ENCODE measurements at places on chromosomes 16 and 17.

DNA sequence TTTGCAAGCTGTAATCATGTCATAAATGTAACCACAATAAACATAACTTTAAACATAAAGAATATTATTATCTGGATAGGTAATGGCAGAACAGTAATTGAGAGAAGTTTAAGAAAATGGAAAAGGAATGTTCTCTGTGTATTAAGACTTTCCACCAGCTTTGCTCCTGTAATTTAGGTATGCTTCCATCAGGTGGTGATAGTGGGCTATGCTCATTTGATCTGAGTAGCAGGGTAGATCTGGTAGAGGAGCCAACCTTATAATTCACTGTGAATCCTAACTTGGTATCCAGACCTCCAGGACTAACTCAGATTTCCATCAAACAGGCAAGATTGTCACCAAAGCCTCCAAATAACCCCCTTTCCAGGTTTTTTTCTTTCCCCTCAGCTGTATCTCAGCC lies 137.9 kb upstream of the ZKSCAN2 start:
- DNase-seq = no peak

DNA sequence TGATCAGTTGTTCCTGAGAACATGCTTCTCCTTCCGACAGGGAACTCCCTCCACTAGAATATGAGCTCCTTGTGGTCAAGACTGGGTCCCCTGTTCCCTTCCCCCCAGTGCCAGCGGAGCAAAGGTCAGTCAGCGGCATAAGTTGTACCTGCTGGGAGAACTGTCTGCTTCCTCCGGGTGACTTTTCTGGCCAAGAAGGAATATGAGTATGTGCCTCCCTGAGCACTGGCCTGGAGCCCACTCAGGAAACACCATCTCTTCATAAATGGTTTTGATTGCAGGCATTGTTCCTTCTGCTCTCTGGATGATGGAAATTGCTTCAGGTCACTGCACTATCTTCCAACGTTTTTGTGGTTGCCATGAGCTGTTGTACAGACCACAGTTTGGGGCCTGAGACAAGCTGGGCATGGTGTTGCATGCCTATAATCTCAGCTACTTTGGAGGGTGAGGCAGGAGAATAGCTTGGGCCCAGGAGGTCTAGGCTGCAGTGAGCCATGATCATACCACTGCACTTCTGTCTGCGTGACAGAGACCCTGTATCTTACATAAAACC lies 2.9 kb upstream of the P4HB start:
- no peak for DNase-seq

- no peak for DNase-seq
Measured at GRCh38 chr17:75983501-75984181, 4.6 kb downstream of the TEN1 start.

GRCh38 chr16:13439766-13440165 lies 480.2 kb upstream of the ERCC4 start:
- DNase-seq = no peak

GRCh38 chr16:86585821-86586611 lies 7.7 kb downstream of the FOXL1 start:
- no peak for DNase-seq

DNA sequence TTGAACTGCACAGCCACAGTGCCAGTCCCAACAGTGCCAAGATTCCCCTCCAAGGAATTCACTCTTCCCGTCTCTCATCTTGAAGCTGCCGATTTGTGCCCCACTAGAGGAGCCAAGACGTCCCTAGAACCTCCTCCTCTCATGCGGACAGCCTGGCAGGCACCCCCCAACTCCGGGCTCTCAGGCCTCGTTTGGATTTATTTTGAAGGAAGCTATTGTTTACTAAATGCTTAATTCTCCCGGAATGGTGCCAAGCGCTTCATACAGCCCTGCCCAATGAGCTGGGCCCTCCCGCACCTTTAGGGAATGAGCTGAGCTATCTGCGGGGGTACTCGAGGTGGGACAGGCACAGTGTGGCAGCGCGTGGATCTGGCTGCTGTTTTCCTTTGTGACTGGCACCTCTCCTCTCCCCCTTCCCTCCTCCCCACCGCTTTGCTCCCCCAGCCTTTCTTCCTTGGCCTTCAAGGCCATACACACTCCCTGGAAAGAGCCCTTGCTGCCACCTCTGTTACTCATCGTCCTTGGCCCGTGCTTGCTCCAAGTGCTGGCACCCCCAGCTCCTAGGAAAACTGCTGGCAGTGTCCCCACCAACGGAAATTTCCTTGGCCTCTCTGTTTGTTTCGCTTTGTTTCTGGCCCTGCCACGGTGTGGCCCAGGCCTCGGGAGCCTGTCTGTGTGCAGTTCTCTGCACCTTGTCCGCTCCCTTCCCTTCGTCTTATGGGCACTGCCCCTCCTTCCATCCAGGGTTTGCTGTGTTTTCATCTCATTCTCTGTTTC lies 49.9 kb upstream of the CDR2 start:
- no peak for DNase-seq

GRCh38 chr16:17321824-17322223 lies 148.9 kb downstream of the XYLT1 start:
- no peak for DNase-seq

GRCh38 chr17:72717276-72717675 lies 375.2 kb downstream of the SLC39A11 start:
- no peak for DNase-seq

- DNase-seq = no peak
Measured at GRCh38 chr16:25716186-25716585, 24.4 kb downstream of the HS3ST4 start.

DNA sequence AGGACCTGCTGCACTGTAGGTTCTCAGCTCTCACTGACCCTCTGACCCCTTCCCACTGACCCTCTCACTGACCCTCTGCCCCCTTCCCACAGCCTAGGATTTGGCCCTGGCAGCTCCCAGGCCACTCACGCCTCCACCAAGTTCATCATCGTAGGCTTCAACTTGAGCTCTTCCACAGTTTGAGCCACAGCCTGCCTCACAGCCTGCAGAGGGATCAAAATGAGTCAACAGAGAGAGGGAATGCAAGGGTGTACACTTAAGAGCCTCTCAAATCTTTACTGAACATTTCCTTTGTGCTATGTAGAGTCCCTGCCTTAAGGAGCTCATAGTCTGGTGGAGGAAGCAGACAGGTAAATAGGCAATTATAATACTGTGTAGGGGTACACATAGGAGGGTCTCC lies 12.1 kb downstream of the HEATR9 start:
- DNase-seq = no peak
